Stimulated activated CD8-positive, alpha-beta memory T cell treated with anti-CD3 and anti-CD28 coated beads, Interleukin-7, amount 100 ng/mL, for 1 hour (primary cell): ENCODE measurements at places on chromosomes 6 and 20.
A peak's percentile ranks its signal among the peaks of the same experiment; 100 is the strongest.

DNA sequence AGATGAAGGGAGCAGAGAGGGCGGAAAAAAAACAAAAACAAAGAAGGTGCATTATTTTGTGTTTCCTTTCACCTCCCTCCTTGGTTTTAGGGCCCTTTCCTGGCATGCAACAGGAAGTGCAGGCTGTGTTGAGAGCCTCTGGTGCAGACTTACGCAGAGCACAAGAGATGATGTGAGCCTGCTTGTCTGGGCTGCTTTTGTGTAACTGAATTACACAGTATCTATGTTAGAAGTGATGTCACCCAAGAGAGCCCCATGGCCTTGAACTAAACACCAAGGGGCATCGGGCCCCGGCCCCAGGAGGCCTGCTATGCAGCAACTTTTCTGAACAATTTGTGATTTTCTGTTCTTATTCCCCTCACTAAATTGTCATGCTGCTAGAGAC, 25.5 kb downstream of the GNAS start:
- DNase-seq = no peak

DNA sequence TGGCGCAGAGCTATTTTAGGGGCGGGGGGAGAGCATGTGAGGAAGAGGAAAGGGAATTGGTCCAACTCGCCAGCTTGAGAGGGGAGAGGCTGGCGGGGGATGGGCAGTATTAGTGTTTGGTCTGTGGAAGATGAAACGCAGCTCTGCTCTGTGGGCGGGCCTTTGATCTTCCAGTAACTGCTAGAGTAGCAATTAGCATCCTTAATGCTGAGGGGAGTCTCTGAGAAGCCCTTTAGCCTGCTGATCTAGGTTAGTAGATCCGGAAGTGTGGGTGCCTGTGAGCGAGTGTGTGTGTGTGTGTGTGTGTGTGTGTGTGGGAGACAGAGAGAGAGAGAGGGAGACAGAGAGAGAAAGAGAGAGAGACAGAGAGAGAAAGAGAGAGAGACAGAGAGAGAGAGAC, 117.2 kb upstream of the BACH2 start:
- peak; percentile 48 for DNase-seq

DNA sequence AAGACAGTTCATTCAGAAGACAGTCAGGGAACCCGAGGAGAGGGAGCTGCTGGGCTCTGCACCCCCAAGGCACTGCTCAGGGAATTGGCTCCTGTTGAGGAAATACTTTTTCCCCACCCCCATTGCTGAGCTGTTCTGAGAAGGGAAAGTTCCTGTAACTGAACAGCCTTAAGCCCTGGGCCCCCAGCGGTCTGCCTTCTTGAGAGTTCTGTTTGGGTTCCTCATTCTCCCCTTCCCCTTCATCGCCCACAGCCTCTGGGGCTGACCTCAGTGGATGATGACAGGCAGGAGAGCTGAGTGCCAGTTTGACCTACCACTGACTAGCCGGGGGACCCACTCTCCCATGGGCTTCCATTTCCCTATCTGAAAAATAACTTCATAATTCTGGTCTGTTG, 10.7 kb downstream of the HCK start:
- no peak for DNase-seq

DNA sequence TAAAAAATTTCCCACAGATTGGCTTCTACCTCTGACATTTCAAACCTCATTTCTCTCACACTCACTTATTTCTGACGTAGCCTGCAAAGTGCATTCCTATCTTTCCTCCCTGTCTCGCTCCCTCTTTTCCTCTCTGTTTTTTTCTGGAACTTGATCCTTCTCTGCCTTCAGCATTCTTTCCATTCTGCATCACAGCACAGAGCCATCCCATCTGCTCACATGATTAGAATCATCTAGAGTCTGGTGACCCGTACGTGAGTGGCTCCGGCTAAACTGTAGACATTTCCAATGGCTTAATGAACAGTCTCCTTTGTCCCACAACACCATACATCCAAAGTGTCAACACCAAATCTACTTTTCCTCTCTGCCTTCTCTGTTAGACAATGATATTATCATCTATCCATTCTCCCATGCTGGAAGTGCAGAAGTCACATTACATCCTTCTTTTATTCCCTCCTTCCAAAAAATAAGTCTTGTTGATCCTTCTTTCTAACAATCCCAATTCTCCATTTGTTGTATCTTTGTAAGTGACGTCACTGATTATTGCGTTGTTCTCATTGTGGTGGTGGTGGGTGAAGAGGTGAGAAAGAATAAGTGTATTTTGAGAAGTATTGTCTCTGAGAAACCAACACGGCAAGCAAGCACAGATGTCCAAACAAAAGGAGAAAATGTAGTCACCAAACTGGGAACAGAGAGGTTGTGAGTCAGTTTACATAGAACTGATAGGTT, 41.6 kb downstream of the OPRM1 start:
- DNase-seq = no peak

DNA sequence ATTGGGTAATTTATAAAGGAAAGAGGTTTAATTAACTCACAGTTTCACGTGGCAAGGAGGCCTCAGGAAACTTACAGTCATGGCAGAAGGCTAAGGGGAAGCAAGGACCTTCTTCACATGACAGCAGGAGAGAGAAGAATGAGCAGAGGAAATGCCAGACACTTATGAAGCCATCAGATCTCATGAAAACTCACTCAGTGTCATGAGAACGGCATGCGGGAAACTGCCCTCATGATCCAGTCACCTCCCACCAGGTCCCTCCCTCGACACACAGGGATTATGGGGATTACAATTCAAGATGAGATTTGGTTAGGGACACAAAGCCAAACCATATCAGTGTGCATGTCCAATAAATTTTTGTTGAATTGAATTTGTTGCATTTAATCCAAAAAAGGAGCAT, 52.0 kb downstream of the ECT2L start:
- DNase-seq = no peak

- DNase-seq = no peak
Measured at GRCh38 chr20:10610251-10610650, 63.5 kb downstream of the JAG1 start.

- no peak for DNase-seq
Measured at GRCh38 chr6:46989398-46989797, 52.7 kb downstream of the ADGRF1 start.

- DNase-seq = no peak
Measured at GRCh38 chr20:41006126-41006935, 22.3 kb upstream of the TOP1 start.

- no peak for DNase-seq
Measured at GRCh38 chr6:138796771-138797170, 884 bp downstream of the ECT2L start.

DNA sequence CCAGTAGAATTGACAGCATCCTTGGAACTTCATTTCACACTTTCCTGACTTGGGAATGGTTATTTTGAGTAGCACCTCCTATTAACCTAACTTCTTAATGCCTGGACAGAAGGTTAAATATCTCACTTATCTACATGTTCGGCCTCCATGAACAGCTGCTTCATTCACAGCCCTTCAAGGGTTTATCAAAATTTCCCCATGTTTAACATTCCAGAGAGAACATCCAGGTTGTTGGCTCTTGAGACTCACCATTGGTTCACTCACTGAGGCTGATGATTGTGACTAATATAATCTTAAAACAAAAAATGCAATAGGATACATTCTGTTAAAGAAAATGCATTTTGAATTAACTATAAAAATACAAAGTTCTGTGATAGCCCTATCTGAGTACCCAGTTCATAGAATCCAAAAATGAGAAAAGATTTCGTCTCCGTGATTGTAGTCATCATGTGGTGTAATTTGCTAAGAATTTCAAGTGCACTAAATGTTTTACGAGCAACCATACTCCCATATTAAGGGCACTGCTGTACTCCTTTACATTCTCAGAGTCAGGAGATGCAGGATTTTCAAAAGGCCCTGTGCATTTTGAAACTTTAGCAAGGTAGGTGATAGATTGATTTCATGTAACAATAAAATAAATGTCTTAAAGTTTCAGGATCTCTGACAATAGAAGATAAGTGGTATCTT, 260.6 kb upstream of the TAB2 start:
- no peak for DNase-seq

GRCh38 chr6:105484238-105485161, 81.6 kb upstream of the PREP start:
- no peak for DNase-seq

DNA sequence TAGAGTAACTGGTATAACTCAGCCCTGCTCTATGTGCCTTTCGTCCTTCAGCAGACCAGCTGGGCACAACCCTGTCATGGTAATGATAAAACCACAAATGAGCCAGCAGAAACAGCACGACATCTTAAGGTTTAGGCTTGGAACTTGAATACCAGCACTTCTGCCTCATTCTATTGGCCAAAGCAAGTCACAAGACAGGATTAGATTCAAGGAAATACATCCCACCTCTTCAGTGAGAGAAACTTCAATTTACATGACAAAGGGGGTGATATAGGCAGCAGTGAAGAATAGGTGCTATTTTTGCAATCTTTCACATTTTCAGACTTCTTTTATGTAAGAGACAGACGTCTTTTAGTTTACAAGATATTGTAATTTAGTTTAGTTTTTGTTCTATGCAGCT, 69.8 kb upstream of the SLC35F1 start:
- no peak for DNase-seq

DNA sequence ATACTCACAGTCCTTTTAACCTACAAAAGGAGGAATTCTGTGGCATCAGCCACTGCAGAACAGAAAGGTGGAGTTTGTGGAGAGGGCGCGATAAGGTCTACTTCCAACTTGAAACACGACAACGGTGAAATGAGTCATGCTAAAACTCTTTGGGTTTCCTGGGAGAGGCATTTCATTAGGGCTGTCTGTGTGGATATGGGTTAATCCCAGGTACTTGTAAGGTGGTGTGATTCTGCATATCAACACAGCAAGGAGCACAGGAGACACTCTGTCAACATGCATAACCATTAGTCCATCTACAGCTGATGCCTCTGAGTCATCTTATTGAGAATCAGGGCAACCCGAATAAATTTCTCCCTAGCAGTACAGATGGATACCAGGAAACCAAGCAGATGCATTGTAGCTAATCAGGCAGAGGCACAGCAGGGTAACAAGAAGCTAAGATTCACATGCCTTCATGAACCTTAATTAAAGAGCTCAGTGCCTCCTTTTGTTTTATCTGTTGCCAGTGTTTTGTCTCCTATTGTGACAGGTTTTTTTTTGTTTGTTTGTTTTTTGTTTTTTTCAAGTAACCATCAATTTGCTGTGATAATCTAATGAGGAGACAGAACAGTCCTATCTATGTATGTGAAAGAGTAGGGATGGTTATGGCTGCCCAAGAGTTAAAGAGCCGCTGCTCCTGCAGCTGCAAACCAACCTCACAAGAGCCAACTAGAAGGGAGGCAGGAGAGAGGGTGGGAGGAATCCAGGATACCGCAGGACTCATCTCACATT, 315.8 kb upstream of the SOX4 start:
- DNase-seq = no peak

DNA sequence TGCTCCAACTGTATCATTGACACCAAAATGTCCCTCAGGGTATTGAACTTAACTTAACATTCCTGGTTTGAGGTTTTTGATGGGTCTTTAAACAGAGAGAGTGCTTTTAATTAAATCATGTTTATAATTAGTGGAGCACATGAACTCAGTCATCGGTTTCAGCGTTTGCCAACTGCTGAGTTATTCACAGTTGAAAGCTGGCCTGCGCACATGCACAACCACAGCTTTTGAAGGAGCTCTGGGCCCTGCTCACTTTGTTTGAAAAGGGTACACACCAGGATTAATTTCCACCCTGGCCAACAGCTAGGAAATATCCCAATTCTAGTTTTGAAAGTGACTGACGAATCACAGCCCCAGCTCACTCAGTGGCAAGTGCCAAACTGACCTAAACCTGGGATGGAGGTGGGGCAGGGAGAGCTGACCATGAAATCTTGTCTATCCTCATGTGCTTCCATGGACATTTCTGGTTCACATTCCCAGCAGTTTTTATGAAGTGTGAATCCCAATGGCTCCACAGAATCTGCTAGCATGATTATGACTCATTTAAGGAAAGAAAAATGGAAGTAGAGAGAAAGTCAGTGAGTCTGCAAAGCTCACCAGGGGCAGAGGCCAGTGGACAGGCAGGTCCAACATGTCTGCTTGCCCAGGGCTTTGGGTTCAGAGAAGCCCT, 247.8 kb downstream of the FNDC1 start:
- DNase-seq = no peak

DNA sequence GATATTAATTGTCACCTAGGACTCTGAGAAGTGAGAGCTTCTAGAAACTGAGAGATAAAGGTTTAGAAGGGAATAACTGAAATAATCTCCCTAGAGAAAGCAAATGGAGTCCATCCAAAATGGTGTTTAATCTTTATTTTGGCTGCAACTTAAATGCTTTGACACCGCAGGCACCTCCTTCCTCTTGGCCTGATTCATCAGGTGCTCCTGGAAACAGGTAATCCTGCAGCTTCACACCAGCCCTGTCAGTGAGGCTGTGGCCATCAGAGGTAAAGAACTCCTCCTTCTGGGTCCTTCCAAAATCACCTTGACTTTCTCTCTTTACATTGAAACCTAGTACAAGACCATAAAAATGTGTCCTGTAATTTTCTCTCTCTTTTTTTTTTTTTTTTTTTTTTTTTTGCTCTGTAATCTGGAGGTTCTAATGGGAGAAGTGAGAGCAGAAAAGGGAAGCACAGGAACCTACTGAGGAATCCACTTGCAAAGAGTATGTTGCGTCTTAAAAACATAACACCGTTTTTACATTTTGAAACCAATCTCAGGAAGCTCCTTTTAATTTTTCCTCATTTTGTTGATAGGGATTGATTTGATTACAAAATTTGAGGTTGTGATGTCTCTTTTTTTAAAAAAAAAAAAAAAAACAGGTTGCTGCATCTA, 124.2 kb downstream of the LRRC1 start:
- no peak for DNase-seq

- DNase-seq = no peak
Measured at GRCh38 chr6:36976007-36976264, 10.1 kb downstream of the MTCH1 start.

DNA sequence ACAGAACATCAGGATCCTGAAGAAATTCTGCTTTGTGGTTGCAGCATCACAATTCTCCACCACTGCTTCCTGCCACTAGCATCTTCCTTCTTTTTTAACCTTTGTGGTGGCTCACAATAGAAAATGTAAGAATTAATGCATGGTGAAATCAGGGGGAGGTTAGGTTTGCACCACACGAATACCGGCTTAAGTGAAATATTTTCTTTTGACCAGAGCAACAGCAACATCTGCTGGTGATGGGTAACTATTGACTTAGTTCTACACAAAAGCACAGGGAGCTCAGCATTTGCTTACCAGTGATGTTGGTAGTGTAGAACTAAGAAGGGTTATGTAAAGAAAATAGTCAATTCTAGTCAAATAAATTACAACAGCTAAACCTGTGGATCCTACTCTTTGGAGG, 280.5 kb downstream of the SYNE1 start:
- no peak for DNase-seq

- DNase-seq = no peak
Measured at GRCh38 chr20:48821261-48821920, 6.4 kb downstream of the PREX1 start.

GRCh38 chr20:3101737-3102574, 17.4 kb upstream of the AVP start:
- DNase-seq = no peak

- DNase-seq = peak; percentile 33
Measured at GRCh38 chr6:15244620-15245360, 1.1 kb upstream of the JARID2 start.

- DNase-seq = no peak
Measured at GRCh38 chr6:134245041-134245440, 72.9 kb downstream of the SGK1 start.
